NCI-H1092 (cell line): ENCODE measurements at places on chromosomes 12 and 14.
A peak's percentile ranks its signal among the peaks of the same experiment; 100 is the strongest.

- DNase-seq, result no peak
Measured at GRCh38 chr14:90605430-90605829, 208.6 kb downstream of the CALM1 start.

DNA sequence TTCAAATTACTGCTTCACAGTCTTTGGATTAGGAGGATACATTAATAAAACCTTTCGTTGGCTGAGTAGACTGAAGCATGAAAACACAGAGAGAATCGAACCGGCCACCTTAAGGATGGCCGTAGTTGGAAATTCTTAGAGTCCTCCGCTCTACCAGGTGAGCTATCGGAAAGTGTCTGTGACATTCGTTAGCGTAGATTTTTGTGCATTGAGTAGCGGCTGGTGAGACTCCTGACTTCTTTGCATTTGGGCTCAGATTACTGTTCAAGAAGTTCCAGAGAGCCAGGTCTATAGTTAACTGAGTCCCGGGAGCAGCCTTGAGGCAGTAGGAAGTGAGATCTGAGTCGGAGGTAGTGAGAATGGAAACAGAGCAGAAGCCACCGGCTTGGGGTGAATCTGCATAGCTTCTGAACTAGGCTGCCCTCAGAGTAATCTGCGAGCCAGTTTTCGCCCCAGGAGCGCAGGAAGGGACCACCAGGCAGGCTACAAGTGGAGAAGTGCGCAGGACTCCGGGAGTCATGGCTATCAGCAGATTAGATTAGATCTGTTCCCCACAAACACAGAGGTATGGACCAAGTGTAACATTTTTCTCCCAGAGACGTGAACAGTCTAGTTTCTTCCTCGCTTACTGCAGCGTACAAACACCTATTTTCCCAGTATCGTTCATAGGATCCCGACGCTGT lies 11.0 kb downstream of the OR6S1 start:
- no peak for DNase-seq

- DNase-seq, result no peak
Measured at GRCh38 chr12:111788178-111788654, 21.5 kb downstream of the ALDH2 start.

DNA sequence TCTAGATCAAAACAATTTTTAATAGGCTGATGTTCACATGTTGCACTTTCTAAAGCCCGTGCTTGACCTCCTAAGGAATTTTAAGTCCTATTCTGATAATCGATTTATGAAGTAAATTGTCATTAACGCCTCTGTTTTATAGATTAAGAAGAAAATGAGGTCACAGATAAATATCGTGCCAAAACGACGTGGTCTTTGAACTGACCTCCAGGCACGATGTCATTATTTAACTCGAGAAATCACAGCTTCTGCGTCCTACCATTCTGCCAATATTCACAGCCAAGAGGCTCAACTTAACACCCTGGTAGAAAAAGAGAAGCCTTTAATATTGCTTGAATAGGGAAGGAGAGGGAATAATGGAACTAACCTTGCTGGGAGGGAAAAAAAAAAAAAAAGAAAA lies 888 bp upstream of the EEA1 start:
- DNase-seq, result no peak

DNA sequence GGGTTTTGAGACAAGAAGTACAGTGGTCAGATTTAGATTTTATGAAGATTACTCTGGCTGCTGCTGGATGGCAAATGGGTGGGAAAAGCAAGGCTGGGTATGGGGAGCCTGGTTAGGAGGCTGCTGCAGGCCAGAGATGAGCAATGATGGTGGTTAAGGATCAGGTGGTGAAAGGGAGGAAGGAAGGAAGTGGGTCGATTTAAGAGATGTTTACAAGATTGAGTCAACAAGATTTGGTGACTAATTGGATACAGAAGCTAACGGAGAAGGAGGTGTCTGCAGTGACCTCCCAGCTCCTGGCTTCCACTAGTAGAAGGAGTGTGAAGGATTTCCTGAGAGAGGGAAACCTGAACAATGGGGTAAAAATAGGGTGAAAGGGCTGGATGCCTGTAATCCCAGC lies 18.7 kb downstream of the NOS1 start:
- no peak for DNase-seq

DNA sequence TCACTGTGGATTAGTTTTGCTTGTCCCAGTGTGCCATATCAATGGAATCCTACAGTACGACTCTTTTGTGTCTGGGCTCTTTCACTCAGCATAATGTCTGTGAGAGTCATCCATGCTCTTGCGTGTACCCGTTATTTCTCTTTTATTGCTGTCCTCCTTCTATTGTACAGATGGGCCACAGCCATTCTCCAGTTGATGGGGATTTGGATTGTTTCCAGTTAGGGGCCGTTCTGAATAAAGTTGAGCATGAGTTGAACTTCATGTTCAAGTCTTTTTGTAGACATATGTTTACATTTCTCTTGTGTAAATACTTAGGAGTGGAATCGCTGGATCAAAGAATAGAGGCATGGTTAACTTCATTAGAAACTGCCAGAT lies 38.3 kb downstream of the MYO1H start:
- no peak for DNase-seq

GRCh38 chr14:69842686-69843420 lies 36.4 kb upstream of the SMOC1 start:
- peak; percentile 62 for DNase-seq

DNA sequence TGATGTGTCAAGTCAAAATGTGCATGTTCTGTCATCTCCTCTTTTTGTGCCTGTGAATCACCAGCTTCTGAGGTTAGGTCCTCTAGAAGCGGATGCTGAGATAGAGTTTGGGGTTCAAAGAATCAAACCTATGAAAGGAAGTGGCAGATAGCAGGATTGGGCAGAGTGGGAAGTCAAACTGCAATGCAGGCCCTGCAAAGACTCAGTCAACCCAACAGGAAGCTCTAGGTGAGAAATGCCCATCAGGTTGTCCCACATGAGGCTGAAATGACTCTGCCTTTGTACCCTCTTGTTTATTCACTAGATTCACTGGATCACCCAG lies 4.5 kb upstream of the MIA2 start:
- no peak for DNase-seq

DNA sequence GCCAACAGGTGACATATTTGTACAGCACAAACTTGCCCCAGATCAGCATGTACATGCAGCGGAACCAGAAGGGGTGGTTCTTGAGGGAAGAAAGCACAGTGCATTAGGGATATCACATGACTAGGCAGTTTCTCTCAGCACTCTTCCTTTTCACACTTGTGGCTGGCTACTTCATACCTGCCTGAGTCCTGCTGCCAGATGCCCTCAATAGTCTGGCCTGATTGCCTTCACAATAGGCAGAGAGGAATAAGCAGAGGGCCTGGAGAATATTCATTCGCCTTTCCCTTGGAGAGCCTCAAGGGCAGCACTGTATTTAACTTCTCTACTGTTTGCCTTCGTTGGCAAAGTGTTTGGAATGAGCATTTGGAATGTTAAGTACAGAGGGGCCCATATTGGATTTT lies 7.9 kb downstream of the EMG1 start:
- DNase-seq, result no peak

- no peak for DNase-seq
Measured at GRCh38 chr12:1007276-1007675, 16.3 kb downstream of the ERC1 start.

DNA sequence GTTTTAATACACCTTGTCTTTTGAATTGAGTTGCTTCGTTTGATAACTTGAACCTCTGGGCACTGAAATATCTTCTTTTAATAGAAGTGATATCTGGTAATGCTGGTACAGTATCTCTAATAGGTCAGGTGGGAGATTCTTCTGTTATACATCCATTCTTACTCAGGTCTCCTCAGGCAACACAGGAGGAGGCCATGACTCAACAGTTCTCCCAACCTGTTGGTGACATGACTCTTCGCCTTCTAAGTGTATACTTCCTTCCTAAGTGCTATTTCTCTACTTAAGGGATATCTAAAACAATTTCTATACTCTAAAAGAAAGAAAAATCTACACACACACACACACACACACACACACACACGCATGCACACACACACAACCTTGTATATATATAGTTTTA lies 509.1 kb downstream of the PCNX1 start:
- no peak for DNase-seq

DNA sequence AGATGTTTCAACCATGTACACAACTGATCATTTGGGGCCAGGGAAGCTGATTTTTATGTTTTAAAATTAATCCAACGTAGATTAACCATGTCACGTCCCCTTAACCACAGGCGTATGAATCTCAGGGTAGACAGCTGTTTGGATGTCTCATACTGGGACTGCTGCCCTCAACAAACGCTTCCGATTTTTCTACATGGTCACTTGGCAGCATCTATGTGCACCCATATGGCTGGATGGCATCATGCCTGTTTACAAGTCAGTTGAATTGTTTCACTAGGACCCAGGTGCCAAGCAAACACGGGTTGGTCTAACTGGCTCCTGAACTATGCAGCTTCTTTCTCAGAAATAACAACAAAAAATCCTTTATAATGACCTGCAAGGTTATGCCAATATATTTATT lies 393.8 kb downstream of the NPAS3 start:
- DNase-seq, result no peak
